ENCODE measurements at places on chromosomes 12 and 14.

GRCh38 chr14:101247842-101248725 is 313.2 kb upstream of the DIO3 start:
- DNase-seq: no peak

GRCh38 chr14:24198814-24199524 is 3.7 kb upstream of the TM9SF1 start:
- no peak for DNase-seq

DNA sequence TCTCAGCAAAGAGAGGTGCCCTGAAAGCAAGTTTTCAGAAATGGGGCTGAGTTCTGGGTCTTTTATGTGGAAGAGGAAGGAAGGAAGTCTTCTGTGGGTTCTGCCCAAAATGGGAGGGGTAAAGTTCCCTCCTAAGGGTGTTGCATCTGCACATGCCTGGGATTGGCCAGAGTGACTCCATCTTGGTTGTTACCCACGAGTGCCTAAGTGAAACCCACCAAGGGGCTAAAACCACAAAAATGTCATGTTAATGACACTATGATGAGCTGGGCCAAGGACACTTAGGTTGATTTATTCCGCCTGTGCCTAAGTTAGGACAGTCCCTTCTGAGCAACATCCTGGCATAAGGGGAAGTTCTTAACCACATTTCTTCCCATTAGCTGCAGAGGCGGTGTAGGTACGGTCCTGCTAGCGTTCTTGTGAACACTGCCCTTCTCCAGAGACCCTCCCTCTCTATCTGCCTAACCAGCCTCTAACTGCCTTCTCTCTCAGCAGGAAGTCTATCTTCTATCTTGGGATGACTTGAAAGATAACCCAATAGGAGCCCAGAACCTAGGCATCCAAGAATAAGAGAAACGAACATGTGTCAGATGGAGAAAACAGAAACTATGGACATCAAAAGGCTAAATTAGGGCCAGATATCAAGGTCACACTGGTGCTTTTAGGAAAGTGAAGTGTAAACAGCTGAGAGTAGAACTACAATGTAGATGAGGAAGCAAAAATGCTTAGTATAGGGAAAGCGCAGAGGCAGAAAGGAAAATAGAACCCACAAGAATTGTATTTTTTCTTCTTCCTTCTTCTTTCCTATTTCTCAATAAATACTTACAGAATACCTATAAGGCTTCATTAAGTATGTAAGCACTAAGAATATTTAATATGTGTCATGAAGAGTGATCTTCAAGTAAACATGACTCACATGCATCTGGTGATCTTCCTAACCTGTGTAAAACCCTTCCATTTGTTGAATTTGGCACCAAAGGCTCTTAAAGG is 104.2 kb upstream of the AMN1 start:
- DNase-seq: no peak

- no peak for DNase-seq
Measured at GRCh38 chr14:56294128-56294527, 175.9 kb downstream of the PELI2 start.

DNA sequence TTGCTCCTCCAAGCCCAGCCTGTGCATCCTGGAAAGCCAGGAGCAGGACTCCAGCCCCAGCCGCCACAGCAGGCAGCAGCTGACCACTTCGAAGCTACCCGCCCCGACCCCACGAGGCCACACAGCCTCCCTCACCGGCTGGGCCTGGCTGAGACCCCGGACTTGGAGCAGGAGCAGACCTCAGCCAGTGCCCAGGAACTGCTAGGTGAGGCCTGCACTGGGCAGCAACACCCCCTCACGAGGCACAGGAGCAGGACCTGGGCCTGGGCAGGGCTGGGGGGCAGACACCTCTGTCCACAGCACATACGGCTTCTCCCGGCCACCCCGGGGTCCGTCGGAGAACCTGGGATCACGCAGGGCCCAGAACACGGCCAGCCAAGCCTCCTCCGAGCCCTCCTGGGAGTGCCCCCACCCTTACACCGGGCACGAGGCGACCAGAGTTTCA is 137.4 kb upstream of the C14orf180 start:
- no peak for DNase-seq

DNA sequence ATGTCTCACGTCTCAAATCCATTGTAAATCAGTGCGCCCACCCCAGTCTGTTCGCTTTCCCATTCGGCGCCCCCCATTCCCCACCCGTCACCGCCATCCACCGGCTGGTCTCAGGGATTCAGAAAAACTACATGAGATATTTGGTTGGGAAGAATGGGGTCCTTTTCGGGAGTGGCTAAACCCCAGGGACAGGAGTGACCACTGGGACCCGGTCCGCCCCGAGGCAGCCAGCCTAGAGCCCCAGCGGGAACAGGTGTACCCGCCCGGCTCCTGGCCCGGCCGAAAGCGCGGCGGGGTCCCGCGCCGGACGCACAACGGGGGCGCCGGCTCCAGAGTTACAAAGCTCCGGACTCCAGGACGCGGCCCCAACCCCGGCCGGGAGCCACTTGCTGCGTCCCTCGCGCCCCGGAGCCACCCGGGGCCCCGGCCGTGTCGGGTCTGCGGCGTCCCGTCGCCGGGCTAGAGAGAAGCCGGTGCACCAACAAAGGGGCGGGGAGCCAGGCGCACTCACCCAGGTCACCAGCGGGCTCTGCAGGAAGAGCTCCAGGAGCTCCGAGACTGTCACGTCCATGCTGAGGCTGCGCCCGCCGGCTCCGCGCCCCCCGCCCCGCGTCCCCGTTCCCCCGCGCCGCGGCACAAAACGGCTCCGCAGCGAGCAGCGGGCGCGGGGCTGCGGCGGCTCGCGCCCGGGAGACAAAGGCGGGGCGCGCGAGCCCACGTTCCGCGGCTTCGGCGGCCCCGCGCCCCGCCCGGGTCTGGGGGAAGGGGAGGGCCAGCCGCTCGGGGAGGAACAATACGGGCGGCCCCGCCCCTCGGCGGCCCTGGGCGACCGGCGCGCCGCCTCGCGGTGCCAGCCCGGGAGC is at the start of gene CCDC88C:
Gene CCDC88C, minus strand, starts transcription at position 701 of the 863 bp plus-strand sequence. Its CDS starts 130 bp downstream, at position 571.
- DNase-seq: peak; percentile 15

DNA sequence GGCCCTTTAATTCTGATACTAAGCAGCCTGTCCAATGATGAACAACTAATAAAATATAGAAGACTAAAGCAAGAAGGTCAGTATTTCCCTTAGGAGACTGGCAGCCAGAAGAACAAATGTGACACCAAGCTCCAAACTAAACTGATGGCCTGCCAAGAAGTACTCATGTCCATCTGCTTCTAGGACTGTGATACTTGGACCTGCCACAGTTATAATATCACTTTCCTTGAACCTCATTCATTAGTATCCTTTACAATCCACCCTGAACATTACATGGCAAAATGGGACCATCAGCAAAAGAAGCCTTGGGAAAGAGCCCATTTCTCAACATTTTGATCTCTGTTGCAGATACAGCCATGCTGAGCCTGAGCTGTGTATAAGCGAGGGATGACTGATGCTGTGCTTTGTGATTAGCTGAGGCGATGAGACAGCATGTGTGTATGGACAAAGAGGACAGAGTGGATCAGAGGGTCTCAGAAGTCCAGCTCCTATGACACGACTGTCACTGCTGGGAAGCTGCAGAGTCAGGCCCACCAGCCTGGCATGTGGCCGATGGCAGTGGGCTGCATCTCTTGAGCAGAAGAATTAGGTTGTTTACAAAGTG is 73.9 kb downstream of the TGFB3 start:
- DNase-seq: no peak

GRCh38 chr12:78210894-78211302 is 380.2 kb downstream of the NAV3 start:
- no peak for DNase-seq

- no peak for DNase-seq
Measured at GRCh38 chr12:52296572-52297215, 5.4 kb upstream of the KRT81 start.

DNA sequence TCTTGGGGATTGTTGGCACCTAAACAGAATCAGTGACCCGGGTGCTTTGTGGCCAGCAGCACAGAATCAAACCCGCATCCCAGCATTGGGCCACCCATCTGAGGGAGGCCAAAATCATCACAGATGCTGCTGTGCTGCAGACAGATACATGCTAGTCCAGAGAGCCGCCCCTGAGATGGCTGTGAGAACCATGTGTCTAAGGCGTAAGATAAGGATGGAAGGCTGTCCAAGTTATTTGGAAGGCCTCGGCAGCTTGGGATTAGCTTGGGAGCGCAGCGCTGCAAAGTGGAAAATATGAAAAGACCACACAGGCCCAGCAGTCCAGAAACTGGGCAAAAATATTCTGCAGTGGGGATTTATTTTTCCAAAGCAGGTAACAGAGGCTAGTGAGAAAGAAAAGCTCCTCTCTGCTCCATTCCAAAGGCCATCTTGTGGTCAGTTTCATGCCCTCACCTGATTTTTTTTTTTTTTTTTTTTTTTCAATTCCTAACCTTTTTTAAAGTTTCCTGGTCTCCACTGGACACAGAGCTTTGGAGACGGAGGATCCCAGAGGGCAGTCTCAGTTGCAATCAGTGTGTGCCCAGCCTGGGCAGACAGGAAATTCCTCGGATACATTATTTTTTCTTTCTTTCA is 178.9 kb upstream of the BCL2L14 start:
- no peak for DNase-seq

- DNase-seq: no peak
Measured at GRCh38 chr12:2884810-2885209, 5.9 kb upstream of the TULP3 start.

- no peak for DNase-seq
Measured at GRCh38 chr12:102484428-102484958, 4.1 kb upstream of the IGF1 start.

GRCh38 chr14:77458249-77458950 is 507 bp downstream of the AHSA1 start:
- DNase-seq: no peak

GRCh38 chr12:66744956-66745383 is 66.1 kb upstream of the GRIP1 start:
- DNase-seq: no peak

DNA sequence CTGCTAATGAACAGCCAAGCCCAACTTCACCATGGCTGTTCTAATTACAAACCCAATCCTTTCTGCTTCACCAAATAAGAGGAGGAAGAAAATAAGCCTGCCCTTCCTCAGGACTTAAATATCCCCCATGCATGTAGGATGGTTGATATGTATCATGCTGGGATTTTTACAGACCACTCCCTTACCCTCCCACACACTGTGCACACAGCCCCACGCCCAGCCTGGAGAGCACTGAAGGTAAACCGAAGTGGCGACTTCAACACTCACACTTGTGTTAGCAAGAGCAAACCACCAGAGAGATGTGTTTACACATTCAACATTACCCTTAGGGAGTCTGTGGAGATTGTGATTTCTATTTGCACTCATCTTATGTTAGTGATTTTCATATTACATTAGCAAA is 241.2 kb downstream of the EGLN3 start:
- DNase-seq: no peak

DNA sequence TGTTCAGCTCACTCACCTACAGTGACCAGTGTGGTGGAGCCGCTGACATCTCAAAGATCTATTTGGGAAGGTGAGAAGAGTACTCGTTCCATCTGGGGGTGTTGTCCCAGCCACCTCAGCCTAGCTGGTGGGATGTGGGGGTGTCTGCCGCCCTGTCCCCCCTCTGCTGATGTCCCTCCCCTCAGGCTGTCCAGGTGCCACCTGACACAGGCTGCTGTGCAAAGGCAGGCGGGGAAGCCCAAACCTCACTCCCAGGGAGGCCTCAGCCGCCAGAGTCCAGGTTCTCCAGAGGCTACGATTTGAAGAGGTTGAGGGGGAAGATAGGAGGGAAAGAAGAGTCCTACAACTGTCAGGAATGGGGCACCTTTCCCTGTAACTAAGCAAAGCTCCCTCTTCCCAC is 51.3 kb upstream of the FKBP4 start:
- no peak for DNase-seq

DNA sequence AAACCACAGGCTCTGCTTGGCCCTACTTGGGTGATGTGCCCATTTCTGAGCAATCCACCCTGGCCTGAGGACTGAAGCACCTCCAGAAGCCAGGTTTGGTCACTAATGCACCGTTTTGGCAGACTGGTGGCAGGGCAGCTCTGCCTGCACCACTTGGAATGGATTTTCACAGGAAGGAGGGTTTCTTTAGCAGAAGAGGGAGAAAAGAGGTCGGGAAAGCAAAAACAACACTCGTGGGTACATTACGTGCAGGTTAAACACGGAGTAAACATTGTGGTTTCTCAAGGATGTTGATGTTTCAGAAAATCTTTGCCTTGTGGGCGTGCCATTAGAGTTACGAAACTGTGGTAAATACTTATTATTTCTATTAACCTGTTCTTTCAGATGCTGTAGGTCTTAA is 70.8 kb downstream of the KCNA5 start:
- DNase-seq: no peak

DNA sequence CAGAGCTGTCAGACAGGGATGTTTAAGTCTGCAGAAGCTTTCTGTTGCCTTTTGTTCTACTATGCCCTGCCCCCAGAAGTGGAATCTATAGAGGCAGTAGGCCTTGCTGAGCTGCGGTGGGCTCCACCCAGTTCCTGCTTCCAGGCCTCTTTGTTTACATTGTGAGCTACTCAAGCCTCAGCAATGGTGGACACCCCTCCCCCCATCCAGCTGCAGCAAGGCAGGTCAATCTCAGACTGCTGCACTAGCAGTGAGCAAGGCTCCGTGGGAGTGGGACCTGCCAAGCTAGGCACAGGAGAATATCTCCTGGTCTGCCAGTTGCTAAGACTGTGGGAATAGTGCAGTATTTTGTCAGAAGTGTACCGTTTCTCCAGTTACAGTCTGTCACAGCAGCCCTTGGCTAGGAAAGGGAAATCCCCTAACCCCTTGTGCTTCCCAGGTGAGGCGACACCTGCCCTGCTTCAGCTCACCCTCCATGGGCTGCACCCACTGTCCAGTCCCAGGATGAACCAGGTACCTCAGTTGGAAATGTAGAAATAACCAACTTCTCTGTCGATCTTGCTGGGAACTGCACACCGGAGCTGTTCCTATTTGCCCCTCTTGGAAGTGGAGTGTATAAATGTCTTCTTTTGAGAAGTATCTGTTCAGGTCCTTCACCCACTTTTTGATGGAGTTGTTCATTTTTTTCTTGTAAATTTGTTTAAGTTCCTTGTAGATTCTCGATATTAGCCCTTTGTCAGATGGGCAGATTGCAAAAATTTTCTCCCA is 213.5 kb upstream of the SLC38A2 start:
- DNase-seq: no peak

- no peak for DNase-seq
Measured at GRCh38 chr14:97387252-97387874, 590.2 kb downstream of the VRK1 start.

GRCh38 chr14:36771028-36771640 is 109.5 kb downstream of the PAX9 start:
- DNase-seq: no peak

DNA sequence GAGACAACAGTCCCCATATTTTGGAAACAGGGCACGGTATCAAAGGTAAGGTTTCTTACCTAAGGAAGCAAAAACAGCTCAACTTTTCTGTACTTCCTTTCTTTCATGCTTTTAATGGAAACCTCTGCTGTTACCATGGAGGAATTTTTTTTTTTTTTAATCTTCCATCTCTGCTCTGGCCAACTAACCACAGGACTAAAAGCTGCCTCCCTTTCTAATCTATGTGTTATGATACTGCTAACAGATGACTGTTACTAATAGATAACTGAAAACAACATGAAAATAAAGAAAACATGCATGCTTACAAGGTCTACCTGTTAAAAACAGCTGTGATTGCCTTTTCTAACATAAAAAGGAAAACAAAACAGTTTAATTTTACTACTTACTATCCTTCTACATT is 168.4 kb downstream of the SOX5 start:
- no peak for DNase-seq

Measured in esophagus squamous epithelium (tissue), 5 donors.